ENCODE measurements at places on chromosomes 2 and 18.

GRCh38 chr2:42028571-42029148 lies 19.2 kb upstream of the PKDCC start:
- H3K4me1 ChIP-seq: no peaks in the 10 kb centered on the region
- no peak for DNase-seq
- H3K27me3 ChIP-seq: no peaks in the 10 kb centered on the region
- H3K36me3 ChIP-seq: no peaks in the 10 kb centered on the region
- no peak overlapping the region for H3K4me3 ChIP-seq
- H3K27ac ChIP-seq: no peak overlapping the region

GRCh38 chr2:31129375-31130171 lies 8.7 kb downstream of the GALNT14 start:
- H3K27me3 ChIP-seq: no peaks in the 10 kb centered on the region
- no peaks in the 10 kb centered on the region for H3K4me1 ChIP-seq
- no peak overlapping the region for H3K27ac ChIP-seq
- no peak for DNase-seq

DNA sequence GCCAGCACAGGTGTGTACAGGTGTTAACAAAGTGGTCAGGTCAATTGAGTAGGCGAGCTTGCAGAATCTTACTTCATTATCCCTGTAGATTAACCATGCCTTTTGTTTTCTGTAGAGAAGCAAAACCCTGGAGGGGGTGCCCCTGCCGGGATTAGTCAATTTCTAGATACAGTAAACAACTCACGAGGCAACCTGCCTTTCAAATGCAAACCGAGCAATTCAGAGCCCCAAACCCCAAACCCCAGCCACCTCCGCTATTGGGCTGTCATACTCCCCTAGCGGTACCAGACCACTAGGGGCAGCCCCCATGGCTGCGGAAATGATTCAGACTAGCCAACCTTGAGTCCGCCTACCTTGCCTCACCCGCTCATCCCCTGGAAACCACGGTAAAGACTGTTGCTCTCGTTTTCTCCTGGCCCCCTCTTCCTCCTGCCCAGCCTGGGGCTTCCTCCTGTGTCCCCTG lies 61.4 kb upstream of the KIF5C start:
- no peak overlapping the region for H3K27ac ChIP-seq
- no peaks in the 10 kb centered on the region for H3K36me3 ChIP-seq
- H3K27me3 ChIP-seq: no peaks in the 10 kb centered on the region
- H3K4me1 ChIP-seq: peaks cover 4% of the 10 kb centered on the region
- no peak for DNase-seq

DNA sequence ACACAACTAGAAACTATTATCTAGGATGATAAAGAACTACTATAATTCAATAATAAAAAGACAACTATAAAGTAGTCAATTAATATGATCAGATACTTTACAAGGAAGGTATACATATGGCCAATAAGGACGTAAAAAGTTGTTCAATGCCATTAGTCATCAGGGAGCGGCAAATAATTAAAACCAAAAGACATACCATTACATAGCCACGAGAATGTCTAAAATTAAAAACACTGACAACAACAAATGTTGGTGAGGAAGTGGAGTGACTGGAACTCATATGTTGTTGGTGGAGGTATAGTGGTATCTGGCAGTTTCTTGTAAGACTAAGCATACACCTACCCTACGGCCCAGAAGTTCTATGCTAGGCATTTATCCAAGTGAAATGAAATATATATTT lies 152.4 kb downstream of the MTCL1 start:
- no peaks in the 10 kb centered on the region for H3K4me1 ChIP-seq
- DNase-seq: no peak
- no peaks in the 10 kb centered on the region for H3K36me3 ChIP-seq
- H3K27me3 ChIP-seq: no peaks in the 10 kb centered on the region
- no peak overlapping the region for H3K27ac ChIP-seq
- no peak overlapping the region for H3K4me3 ChIP-seq

- H3K27me3 ChIP-seq: no peaks in the 10 kb centered on the region
- H3K27ac ChIP-seq: no peak overlapping the region
- H3K4me3 ChIP-seq: no peak overlapping the region
- DNase-seq: no peak
Observed at GRCh38 chr2:31136732-31137131, 1.5 kb downstream of the GALNT14 start.

Measured in pancreas (tissue), 10 donors.